ENCODE measurements at places on chromosomes 3 and 15. TPM values are rescaled to one million over a fixed set of nuclear protein-coding genes. Genes with fewer than 3 reads are reported as not detected.

Gene TMEM207
- total RNA-seq = not detected

Gene ARIH1
- 54.2 TPM for total RNA-seq

Gene P2RY14
- 1.5 TPM for total RNA-seq

Gene HTR3E
- not detected for total RNA-seq

- DNase-seq = no peak
These were observed 30.8 kb downstream of the ARHGEF26 start for GRCh38 chr3:154151969-154152368.

- DNase-seq = no peak
These were observed 13.9 kb upstream of the HES1 start for GRCh38 chr3:194121891-194122631.

GRCh38 chr3:188417766-188418165 is 263.8 kb downstream of the LPP start:
- DNase-seq = no peak

- peak; percentile 87 for DNase-seq
These were observed 1.3 kb upstream of the KLHL40 start for GRCh38 chr3:42683875-42684598.

DNA sequence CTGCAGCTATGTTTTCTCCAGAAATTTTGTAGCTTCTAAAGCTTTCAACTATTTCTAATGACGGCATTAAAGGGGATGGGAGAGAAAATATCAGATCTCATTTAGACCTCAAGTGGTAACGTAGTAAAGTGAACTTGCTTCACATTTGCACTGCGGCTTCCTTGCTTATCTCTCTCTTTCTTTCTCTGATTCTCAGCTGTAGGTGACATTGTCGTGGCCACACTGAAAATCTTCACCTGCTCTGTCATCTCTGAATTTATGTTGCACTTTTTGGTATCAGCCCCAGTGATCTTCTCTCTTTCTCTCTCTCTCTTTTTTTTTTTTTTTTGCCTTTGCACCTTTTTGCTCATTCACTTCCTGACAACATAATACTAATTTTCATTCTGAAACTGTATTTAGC is 254.1 kb upstream of the SATB1 start:
- no peak for DNase-seq

All from muscle of leg (tissue), 16 donors.